Activated naive CD8-positive, alpha-beta T cell treated with anti-CD3 and anti-CD28 coated beads for 36 hours (primary cell): ENCODE measurements at places on chromosomes 6 and 20.

- no peak for DNase-seq
These were observed 47.6 kb downstream of the FIG4 start for GRCh38 chr6:109738667-109739066.

DNA sequence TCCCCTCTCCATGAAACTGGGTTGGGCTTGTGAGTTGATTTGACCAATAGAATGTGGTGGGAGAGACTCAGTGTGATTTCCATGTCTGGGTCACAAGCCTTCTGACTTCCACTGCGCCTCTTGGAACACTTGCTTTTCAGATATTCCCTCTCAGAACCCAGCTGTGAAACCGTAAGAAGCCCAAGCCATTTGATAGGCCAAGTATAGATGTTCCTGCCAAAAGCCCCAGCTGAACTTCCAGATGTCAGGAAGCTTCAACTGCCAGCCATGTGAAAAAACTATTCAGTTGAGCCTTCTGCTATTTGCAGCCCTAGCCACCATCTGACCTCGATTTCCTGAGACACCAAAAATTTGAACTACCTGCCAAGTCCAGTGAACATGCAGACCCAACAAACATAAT lies 387.8 kb upstream of the GJE1 start:
- DNase-seq = no peak

- DNase-seq = no peak
These were observed 38.9 kb upstream of the CD2AP start for GRCh38 chr6:47438481-47439347.

DNA sequence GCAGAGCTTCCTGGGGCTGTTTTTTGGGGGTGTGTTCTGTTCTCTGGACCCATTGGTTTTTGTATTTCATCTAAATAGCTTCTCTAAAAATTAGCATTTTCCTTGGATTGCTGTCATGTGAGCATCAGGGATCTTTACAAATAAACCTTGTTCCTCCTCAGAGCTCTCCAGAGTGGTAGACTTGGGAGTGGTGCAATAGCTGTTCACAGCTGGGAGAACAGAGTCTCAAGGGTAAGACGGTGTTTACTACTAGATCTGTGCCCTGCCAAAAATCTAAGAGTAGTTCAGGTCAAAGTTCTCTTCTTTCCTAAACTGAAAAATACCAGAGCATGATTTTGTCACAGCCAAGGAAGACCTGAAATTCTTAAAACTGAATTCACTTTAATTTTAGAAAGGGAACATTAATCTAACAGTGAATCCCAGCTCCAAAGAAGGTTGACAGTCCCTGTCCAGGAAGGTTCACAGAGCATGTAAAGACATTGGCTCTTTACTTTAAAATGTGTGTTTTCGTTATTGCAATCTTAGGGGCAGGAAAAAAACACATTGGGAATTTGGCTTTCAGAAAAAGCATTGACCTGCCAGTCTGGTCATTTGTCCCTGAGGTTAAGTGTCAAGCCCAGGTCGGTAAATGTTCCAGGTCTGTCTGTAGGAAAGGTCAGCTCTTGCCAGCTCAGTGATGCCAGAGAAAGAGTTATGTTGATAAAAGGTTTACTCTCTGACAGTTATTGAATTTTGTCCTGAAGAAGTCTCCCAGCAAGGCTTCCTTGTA lies 43.3 kb downstream of the VAPB start:
- DNase-seq = no peak

DNA sequence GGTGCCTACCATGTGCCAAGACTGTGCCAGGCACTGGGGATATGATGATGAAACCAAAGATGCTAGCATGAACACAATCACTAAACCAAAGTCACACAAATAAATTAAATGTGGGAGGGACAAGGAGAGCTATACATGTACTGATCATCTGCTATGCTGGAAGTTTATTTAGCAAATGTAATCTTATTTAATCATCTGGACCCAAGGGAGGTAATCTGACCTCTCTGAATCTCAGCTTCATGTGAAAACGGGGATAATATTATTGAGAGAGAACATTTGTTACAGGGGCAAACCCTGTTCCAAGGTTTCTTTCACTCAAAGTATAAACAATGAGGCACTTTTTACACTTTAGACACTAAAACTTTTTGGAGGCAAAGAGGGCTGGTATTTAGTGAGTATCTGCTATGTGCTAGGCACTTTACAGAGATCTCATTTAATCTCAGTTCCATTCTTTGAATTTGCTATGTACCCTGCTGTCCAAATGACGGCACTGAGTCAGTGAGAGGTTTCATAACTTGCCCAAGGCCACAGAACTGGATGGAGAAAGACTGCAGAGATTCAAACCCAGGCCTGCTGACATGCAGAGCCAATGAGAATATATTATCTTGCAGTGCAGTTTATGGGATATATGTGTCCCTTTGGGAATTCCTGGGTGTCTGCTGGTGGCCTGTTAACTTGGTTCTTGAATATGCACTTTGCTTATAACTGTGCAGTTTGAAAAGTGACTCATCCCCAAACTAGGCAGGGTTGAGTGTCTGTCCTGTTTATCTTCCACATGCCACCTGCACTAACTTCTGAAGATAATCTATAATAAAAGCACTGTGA lies 3.3 kb upstream of the ASXL1 start:
- DNase-seq = no peak
